Globus pallidus (tissue), 1 donor: ENCODE measurements at places on chromosomes 6 and 20.
A peak's percentile ranks its signal among the peaks of the same experiment; 100 is the strongest.

- DNase-seq: no peak
These were observed 117.0 kb downstream of the SLC16A10 start for GRCh38 chr6:111204305-111204704.

DNA sequence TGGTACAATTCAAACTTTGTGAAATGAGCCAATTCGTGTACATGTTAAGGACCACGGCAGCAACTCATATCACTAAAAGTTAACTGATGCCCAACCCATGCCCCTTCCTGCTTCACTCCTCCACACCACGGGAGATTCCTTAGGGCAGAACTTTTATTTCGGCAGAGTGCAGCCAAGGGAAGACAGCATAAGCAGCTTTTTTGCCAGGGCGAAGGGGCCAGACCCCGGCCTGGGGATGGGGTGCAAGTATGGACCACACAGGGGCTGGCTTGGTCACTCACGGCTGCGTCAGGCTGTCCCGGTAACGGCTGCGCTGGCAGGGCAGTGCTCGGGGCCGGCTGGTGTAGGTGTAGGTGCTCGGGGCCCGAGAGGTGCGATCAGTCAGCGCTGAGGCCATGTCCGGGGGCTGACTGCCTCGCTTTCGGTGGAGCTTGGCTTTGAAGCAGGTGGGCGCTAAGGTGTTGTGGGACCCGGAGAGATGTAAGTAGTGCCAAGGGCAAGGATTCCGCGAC, 792 bp downstream of the RSPH3 start:
- peak; percentile 1 for DNase-seq

DNA sequence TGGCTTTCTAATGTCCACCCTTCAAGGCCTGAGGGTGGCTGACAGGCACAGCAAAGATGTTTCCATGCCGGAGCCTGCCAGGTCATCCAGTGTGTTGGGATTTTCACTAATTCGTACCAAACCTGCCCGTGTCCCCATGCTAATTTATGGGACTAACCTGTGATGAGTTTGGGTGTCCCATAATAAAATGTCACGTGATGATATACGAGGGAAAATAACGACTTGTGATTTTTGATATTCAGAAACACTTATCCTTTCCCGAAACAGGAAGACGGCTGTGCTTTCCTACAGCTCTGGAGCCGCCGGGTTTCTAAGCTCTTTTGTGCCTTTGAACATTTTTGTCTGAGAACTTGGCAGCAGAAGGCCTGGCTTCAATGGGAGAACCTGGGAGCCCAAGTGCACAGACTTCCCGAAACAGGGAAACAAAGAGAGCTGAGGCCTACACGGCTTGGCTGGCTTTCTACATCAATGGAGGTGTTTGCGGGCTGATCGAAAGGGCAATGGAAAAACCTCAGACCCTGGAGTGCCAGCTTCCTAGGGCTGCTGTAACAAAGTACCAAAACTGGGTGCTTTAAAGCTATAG, 171.9 kb upstream of the JARID2 start:
- DNase-seq: peak; percentile 31

DNA sequence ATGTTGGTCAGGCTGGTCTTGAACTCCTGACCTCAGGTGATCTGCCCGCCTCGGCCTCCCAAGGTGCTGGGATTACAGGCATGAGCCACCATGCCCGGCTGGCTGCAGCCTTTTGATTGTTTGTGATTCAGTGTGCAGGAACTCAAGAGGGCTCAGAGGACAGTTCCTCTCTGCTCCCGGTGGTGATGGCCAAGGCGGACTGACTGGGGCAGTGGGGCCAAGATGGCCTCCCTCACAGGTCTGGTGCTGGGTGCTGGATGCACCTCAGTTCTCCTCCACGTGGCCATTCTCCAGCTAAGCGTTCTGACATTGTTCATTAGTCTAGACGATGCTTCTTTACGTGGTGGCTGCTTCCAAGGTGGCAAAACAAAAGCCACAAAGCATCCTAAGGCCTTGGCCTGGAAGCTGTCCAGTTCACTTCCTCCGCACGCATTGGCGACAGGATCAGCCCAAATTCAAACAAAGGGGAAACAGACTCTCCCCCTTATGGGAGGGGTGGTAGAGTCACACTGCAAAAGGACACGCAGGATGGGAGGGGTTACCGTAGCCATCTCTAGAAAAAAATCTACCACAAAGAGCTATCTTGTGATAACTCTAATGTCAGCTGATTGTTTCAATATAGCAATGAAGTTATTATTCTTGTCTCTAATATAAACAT, 146.9 kb downstream of the FOXC1 start:
- no peak for DNase-seq

DNA sequence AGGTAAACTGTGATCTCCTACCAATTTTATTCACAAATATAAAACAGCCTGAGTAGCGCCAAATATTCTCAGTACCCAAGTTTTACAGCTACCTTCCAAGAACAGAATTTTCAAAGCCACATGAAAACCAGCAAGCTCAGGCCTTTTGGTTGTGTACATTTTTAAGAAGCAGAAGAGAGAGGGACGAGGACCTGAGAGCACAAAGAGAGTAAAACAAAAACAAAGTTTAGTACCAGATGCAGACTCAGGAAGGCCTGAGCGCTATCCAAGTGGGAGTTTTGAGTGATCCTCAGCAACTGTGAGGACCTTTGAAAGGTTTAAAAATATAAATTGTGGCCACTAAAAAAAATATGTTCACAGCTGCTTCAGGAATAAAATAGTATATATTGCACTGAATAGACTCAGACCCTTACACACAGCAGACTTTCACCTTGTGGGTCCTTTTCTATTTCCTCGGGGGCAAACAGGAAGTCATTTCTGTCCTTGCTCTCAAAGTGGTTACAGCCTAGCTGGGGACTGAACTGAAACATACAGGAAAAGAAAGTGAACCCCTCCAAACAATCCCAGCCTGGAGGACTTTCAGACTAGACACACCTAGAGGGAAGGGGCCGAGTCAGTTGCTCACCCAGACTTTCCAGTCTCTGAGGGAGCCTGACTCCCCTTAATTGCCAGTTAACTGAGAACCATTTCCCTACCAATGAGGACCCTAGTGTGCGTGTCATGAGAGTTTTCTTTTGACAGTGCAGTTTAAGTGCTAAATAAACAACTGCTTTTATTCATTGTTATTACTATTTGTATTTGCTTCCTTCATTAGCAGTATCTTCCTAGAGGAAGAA, 48.5 kb upstream of the NT5E start:
- no peak for DNase-seq

DNA sequence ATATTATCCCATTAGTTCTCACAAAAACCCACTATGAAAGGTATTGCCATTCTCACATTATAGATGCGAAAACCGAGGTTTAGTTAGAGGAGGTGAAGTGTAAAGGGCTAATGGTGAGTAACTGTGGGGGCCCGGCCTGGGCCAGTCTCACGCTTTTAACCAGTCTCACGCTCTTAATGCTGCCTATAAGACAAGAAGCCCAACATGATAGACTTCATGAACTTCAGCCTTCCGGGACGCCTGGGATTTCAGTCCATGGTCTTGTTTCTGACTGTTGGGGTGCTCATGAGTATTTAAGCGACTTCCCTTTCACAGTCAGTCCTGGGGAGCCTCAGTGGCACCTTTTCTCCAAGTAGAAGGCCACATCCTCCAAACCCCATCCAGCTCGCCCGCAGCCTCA, 31.7 kb downstream of the AGPAT4 start:
- no peak for DNase-seq

- no peak for DNase-seq
These were observed 2.9 kb downstream of the ZNF335 start for GRCh38 chr20:45968801-45969711.

DNA sequence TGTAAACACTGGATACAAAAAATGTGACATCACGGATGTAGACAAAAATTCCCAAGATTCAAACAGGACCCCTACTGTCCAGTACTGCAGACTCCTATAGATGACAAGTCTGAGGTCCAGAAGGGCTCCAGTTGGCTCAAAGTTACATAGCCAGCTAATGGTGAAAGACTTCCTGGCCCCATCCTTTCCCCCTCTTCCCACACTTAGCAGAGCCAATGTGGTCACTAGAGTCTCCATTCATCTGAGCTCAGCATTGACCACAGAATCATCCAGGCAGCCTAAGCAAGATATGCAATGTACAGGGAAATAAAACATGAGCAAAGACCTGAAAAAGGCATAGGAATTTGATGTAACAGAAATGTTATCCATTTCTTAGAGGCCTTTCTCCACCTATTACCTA, 180.5 kb downstream of the ADAT2 start:
- DNase-seq: no peak

DNA sequence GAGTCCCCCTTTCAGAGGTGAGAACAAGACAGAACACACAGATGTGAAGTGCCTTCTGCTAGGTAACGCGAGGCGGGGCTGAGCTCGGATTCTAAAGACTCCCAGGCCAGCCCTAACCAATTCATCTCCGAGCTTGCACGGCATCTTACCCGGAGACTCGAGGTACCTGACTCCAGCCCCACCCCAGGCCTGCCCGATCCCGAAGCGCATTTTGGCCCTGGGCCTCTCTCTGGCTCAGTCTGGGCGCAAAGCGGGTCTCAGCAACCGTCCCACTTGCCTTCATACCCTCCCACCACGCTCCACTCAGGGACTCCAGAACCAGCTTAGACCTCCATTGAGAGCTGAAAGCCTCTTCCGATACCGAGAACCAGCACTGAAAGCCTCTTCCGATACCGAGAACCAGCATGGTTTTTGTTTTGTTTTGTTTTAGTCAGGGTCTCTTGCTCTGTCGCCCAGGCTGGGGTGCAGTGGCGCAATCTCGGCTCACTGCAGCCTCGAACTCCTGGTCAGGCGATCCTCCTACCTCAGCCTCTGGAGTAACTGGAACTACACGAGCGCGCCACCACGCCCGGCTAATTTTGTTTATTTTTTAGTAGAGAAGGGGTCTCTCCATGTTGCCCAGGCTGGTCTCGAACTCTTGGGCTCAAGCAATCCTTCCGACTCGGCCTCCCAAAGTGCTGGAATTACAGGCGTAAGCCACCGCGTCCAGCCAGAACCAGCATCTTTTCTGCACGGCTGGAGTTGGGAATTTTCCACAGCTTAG, 557 bp upstream of the DYNLRB1 start:
- DNase-seq: peak; percentile 45

GRCh38 chr6:149457316-149457884, 27.4 kb downstream of the ZC3H12D start:
- no peak for DNase-seq

GRCh38 chr6:52598123-52598823, 21.4 kb upstream of the TRAM2 start:
- peak; percentile 33 for DNase-seq

DNA sequence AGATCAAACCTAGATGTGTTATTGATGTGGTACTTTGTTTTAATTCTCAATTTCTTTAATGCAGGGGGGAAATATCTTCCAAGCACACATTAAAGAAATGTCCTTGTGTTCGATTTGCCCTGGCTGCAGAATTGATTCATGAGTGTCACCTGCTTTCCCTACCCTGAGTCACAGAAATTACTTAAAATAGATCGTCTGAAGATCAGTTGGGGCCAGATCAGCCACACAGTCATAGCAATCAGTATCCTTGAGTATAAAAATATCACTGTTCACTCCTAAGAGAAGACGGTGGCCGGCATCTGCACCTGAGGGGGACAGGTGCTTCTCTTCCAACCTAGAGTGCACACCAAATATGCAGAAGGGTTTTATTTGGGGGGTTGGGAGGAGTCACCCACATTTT, 115.2 kb upstream of the RIN2 start:
- DNase-seq: no peak

- DNase-seq: no peak
These were observed 108.9 kb downstream of the SNX5 start for GRCh38 chr20:17859616-17860232.

GRCh38 chr6:16619777-16620176, 141.5 kb downstream of the ATXN1 start:
- no peak for DNase-seq
